ENCODE measurements at places on chromosomes 2 and 18.

DNA sequence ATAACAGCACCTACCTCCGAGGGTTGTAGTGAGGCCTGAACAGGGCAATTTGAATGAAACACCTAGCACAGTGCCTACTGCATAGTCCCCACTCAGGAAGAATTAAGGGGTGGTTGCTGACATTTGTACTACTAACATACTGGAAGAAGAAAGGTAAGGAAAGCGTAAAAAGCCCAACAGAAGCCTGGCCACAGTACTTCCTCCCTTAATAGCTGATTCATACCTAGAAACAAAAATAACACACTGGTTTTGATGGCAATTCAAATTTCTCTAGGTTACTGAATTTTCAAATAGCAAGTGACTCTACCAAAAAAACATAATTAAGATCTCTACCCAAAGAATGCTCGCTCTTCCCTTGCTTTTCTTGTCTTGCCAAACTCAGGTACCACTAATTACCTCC is 16.2 kb downstream of the SUCLG1 start:
- DNase-seq = no peak

GRCh38 chr18:5518899-5519371 is 24.9 kb downstream of the EPB41L3 start:
- no peak for DNase-seq

DNA sequence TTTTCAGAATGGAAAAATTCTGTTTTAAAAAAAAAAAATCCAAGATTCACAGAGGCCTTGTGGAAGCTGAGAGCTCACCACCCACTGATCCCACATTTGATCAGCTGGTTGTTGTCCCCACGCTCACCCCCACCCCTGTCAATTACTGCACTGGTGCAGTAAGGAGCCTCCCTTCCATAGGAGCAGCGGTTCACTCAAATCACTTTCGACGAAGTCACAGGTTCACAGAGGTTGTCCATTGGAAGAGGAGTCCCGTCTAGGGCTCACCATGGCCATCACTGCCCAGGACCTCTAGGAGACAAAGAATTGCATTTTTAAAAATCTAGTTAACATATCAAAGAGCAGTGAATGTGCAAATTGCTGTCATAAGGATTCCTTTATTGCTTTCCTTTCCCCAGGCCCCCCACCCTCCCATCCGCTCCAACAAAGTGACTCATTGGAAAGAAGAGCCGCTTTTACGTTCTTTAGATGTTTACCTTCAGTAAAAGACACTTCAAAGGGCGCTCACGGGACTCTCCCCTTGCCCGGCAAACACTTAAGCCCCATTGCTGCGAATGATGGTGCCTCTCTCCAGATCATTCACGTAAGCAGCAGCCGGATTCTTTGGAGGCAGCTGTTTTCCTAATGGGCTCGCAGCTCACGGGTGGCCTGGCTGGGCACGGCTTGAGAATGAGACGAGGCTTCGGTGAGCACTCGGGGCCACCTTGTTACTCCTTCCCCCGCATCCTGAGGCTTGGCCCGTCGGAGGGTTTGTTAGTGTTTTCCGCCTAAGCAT is 165.5 kb upstream of the SALL3 start:
- no peak for DNase-seq

DNA sequence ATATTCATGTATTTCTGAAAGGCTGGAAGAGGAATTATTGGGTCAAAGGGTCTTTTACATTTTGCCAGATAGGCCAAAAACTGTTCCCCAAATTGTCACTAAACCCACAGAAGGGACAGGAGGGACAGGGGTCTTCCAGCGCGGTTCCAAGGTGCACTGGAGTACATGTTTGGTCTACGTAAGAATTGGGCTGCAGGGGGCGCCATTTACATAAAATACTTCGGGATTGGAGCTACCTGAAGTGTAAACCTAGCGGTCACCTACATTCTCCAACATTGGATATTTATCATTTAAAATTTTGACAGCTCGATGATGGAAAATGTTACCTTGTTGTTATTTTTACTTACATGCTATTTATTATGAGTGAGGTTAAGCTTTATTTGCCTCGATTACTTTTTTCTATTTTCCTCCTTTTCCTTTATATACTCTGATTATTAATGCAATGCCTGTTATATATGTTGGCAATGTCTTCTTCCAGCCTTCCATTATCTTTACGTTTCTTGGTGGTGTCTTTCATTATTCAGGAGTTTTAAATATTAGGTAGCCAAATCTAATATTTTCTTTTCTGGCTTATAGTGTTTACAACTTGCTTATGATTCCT is 43.0 kb upstream of the RAB6C start:
- no peak for DNase-seq

GRCh38 chr2:224816816-224817215 is 100.7 kb upstream of the CCDC195 start:
- DNase-seq = no peak

GRCh38 chr2:234288974-234289455 is 207.9 kb downstream of the ARL4C start:
- peak; percentile 62 for DNase-seq

- DNase-seq = no peak
Observed at GRCh38 chr18:53790786-53791185, 433.7 kb downstream of the MBD2 start.

Data from NCI-H774 (cell line).